ENCODE measurements at places on chromosomes 12 and 14.
A peak's percentile ranks its signal among the peaks of the same experiment; 100 is the strongest.

- DNase-seq: no peak
Measured at GRCh38 chr14:24924544-24924943, 125.4 kb downstream of the STXBP6 start.

DNA sequence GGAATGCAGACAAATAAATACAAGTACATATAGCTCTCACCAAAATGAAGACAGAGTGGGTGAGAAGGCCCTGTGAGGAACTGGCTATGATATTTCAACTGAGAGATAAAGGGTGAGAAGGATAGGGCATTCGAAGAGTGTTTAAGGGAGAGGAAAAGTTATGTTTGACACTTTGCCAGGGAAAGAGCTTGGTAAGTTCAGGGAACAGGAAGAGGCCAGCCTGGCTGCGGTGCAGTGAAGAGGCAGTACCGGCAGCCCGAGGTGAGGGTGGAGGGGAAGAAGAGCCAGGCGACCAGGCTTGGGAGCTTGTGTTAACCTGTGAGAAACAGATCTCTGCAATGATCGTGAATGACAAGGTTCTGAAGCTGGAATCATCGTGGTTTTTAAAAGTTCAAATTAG lies 84.7 kb upstream of the RFX4 start:
- no peak for DNase-seq

DNA sequence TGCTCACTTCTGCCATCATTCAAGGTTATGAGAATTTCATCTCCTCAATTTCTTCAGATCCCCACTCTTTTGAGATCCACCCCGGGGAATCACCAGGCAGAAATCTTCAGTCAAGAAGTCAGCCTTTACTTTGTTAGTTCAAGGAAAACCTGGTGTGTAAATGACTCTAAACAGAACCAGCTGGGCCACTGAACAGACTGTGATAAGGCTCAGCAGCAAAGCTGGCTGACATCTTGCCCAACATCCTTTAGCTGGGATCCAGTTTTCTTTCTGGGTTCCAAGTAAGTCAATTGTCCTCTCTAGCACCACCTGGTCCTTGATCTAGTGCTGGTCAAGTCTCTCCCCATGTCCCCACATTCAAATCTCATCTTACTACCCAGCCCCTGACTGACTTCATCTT lies 11.6 kb downstream of the CLMN start:
- DNase-seq: no peak

GRCh38 chr12:50003595-50003994 lies 21.7 kb downstream of the RACGAP1 start:
- DNase-seq: no peak

DNA sequence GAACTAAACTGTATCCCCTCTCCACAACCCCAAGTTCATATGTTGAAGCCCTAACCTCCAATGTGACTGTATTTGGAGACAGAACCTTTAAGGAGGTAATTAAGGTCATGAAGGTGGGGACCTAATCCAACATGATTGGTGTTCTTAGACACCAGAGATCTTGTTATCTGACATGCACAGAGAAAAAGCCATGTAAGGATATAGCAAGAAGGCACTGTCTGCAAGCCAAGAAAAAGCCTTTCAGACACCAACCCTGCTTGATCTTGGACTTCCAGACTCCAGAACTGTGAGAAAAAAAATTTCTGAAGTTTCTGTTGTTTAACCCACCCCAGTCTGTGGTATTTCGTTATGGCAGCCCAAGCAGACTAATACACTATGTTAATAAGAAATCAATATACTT lies 62.2 kb upstream of the CFL2 start:
- DNase-seq: no peak

DNA sequence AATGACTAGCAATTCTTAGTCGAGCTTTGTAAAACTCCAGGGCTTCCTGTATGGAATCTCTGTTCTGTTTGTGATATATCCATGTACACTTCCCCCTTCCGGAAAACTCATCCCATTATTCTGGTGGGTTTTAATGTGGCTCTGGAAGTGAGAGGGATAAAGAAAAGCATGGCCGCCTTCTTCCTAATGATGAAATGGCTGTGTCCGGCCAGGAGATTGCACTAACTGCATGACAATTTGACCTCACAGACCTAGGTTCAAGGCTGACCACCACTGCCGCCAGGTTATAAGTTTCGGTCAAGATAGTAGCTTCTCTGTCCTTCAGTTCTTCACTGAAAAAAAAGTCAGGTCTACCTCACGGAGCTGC lies 41.0 kb upstream of the NPAS3 start:
- DNase-seq: no peak

- peak; percentile 60 for DNase-seq
Measured at GRCh38 chr14:105093038-105093430, 27.8 kb upstream of the GPR132 start.

DNA sequence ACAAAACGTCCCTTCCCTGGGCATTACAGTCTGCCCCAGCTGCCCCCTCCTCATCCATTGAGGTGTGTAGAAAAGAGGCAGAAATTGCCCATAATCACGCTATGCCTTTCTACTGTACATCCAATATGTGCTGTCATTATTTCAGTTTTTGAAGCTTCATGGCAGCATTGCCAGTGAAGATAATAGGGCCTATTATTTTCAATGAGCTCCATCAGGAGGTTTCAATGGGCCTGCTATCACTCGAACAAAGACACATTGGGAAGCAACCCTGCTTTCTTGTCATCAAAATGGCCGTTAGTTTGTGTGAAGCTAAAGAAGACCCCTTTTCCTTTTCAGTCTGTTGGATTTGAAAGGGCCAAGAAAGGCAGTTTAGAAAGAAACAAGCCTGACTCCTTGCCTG lies 653.8 kb downstream of the NOVA1 start:
- DNase-seq: no peak

DNA sequence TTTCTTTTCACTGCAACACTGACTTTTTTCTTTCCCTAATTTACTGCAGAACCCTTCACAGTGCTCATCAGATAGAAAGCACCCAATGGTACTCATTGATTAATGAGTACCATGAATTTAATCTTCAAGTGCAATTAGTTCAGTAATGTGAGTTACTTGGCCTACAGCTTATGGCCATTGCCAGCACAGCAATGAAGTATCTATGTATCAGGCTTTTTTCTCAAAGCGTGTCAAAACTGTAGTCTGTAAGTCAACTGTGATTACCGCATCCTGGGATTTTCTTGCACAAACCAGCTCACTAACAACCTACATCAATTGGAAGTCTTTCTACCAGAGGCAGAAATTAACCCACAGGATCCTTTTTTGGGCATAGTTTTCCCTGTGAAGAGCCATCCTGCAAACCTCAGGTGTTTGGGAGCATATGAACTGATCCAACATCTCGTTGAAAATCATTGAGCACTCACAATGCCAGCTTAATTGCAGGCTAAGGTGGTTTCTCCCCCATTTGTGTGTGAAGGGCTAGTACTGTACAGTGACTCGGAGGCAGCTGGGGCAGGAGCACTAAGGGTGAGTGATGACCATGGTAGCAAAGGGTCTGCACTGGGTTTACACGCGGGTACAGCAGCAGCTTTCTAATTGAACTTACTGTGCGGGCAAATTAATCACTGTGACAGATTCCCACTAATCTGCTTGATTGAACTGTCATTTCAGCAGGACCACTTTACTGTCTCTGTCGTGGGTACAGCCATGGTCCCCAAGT lies 619.3 kb downstream of the SNAPC1 start:
- no peak for DNase-seq

GRCh38 chr14:88264116-88264515 lies 59.0 kb downstream of the KCNK10 start:
- DNase-seq: no peak

DNA sequence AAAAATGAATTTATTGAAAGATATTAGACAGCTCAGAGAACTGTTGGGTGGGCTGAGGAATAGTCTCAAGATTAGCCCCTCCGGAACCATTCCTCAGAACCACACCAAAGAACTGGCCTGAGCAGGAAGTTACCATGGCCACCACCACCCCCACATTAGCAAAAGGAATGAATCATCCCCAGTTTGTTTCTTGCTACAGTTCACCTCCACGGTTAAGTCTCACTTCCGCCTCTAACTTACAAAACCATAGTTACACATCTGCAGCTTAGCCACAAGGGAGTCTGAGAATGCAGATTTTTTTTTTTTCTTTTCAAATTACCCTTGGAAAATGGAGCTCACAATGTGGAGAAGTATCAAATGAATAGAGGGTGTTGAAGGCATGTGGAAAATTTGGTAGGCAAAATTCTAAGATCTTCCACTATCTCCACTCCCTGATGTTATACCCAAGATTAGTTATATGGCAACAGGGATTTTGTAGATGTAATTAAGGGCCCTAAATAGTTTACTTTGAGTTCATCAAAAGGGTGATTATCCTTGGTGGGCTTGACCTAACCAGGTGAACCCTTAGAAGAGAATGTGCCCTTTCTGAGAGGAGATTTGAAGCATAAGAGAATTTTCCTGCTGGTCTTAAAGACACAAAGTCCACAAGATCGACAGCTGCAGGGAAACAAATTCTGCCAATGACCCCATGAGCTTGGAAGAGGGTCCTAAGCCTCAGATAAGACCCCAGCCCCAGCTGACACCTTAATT lies 129.8 kb upstream of the KRR1 start:
- peak; percentile 45 for DNase-seq

- DNase-seq: no peak
Measured at GRCh38 chr12:21912318-21912717, 28.9 kb downstream of the ABCC9 start.

- DNase-seq: no peak
Measured at GRCh38 chr12:90327793-90328743, 619.4 kb upstream of the ATP2B1 start.

- no peak for DNase-seq
Measured at GRCh38 chr14:95374239-95374997, 54.7 kb upstream of the CLMN start.
